ENCODE measurements at places on chromosomes 7 and 10.

- peak; percentile 95 for DNase-seq
Observed at GRCh38 chr7:112081778-112082177, 124.4 kb downstream of the DOCK4 start.

- DNase-seq, result no peak
Observed at GRCh38 chr10:99562631-99563030, 29.9 kb downstream of the NKX2-3 start.

- DNase-seq, result peak; percentile 98
Observed at GRCh38 chr10:78033637-78034470, at the start of gene RPS24. Gene RPS24, plus strand, starts transcription at chr10:78033863. Its CDS starts 39 bp downstream, at chr10:78033902.

DNA sequence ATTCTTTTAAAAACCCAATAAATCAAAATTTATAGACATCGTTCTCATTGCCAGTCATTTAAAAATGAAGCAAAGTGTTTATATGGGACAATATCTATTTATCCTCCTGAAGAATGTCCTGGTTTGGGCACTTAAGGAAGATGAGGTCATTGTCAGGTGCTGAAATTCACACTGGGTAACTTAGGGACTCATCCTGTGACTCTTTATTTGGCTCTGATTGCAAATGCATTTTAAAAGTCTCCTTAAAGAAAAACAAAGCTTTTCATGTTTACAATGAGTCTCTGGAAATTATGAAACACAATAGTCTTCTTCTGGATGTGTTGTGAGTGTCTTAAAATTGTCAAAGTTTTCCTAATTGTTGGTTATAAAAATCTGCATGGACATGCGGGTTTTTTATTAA is 69.5 kb upstream of the GPR158 start:
- DNase-seq, result no peak

- no peak for DNase-seq
Observed at GRCh38 chr7:64874562-64875250, 28.4 kb upstream of the ZNF273 start.

- no peak for DNase-seq
Observed at GRCh38 chr7:1172666-1173523, 12.9 kb upstream of the ZFAND2A start.

- DNase-seq, result no peak
Observed at GRCh38 chr7:114481999-114482398, 67.4 kb downstream of the FOXP2 start.

Measured in suppressor macrophage (primary cell).